ENCODE measurements at places on chromosomes 6 and 20.

DNA sequence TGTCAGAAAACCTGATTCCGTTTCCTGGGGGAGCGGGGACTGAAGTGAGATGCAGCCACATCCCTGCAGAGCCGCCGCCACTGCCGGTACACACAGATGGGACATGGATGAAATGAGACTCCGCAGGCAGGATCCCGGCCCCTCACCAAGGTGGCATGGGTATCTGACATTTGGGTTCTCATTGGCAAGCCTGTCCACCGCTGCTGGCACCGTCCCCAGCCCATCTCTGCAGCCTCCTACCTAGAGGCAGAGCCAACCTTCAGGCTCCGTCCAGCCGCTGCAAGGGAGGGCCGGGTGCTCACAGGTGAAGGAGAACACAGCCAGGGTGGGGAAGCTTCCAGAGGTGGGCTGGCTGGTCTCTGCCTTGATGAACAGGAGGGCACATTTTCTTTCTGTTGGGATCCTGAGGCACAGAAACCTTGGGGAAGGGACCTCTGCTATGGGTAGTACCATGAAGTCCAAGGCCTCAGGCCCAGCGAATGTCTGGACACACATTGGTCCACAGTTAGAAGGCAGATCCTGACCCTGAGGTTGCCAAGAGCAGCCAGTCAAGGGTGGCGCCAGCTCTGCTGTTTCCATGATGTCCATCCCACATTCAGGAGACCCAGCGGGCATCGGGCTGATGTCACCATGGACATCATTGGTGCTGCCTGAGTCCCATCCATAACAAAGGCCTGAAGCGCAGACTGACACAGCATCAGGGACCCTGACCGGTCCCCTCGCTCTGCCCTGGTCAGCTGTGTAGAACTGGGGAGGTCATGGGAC lies 177.4 kb downstream of the TAF4 start:
- no peak for DNase-seq

DNA sequence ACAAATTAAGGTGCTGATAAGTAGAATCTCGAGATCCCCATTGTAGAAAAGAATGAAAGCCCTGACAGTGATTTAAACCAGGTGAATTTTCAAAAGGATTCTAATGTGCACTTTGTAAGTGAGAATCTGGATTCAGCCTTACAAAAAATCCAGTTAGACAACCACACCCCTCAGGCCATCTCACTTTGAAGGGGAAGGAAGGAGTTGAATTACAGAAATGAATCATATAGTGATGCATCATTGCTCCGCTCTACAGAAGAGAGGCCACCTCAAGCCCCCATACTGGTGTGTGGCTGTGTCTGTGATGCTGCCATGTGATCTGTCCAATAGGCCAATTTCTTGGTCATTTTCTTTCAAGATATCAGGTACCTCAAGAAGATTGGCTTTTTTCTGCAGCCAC lies 85.5 kb upstream of the NT5E start:
- DNase-seq: no peak

DNA sequence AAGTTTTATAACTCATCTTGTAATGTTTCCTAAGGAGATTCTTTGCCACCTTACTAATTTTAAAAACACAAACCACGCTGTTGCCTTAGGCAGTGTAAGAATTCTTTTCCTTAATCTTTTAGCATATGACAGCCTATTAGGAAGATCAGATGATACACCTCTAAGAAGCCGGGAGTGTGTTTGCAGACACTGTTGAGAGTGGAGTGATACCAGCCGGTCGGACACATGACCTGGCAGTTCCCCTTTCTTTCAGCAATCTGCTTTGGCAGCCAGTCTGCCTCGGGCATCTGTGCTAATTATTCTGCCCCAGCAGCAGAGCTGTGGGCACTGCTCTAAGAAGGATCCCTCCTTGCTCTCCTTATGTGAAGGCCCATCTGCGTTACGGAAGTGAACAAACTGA lies 50.9 kb downstream of the PLCB4 start:
- DNase-seq: peak; percentile 4

DNA sequence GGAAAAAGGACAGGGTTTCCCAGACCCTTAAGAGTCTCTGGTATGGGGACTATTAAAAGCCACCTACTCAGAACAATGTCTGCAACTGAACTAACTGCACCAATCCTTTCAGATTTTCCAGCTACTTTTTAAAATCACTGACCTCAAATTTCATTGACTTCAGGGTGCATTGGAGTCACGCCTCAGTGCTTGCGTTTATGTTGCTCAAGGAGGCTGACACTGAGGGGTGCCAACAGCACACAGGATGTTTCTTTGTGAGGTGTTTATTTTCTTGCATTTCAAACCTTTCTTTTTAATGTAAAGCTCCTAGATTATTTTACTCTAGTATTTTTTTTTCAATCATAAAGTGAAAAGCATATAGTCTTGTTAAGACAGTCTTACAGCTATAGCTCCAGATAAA lies 402.0 kb upstream of the SLC35B3 start:
- DNase-seq: no peak

- no peak for DNase-seq
These were observed 58.5 kb downstream of the SUN5 start for GRCh38 chr20:32945710-32946221.

DNA sequence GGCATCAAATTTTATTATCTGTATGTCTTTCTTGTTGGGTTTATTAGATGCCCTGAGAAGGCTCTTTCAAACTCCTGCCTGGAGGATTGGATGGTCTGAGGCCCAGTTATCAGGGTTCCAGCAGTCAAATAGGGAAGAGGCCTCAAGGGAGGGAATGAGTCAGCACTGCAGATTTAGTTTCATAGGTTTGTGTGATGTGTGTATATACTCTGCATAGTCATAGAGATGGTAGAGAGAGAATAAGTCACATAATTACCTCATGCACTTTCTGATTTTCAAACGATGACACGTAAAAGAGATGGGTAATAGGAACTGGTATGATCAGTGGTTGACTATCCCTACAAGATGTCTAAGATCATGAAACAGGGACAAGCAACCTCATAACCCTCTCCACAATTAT lies 82.1 kb downstream of the ADAT2 start:
- no peak for DNase-seq

- DNase-seq: no peak
These were observed 78.8 kb downstream of the PTCHD4 start for GRCh38 chr6:48032151-48032550.

- no peak for DNase-seq
These were observed 118.9 kb downstream of the ARMC2 start for GRCh38 chr6:108966855-108967755.

DNA sequence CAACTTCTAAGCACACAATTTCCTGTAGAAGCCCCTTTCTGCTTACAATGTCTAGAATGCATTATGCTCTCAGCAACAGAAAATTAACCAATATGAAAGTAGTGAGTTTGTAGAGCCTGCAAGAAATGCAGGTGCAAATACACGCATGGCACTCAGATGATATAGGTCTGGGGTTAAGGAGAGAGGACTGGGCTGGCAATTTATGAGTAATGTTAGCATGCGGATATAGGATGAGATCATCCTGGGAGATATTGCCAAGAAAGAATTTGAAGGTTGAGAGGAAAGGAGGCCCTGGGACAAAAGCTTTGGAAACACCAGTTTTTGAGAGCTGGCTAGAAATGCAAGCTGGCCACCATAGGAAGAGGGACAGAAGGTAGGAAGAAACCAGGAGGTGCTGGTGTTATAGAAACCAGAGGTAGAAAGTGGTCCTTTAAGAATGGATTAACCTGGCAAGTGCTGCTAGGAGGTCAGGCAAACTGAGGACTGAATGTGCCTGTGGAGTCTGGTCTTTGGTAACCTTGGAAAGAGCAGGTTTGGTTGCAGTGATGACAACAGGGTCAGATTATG lies 183.2 kb upstream of the MYLIP start:
- DNase-seq: no peak

DNA sequence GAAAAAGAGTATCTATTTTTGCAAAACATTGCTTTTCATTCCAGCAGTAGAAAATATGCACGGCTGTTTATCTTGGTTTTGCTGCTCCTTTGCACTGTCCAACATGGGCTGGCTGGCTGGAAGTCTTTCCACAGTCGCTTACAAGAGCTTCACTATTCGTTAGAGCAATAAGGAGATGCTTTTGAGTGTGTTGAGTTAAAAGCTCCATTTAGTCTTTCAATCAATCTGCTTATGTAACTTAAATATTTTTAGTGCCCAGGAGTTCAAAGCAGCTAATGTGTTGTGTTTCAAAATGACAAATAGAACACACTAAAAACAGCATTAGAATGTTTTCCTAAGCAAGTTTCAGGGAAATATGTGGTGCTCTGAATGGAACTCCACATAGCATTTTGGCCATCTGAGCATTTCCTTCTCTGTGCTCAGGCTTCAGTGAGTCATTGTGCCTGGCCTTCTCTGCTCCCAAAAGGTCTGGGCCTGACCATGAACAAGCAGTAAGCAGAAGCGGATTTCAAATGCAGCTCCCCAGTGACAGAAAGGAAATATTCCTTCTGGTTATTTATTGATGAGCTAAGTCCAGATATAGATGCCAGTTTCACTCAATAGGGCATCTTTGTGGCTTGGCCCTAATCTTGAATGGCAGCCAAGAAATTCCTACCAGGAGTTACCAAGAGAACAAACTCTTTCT lies 580.3 kb downstream of the TENT5A start:
- no peak for DNase-seq

- DNase-seq: no peak
These were observed 197.7 kb downstream of the FAXC start for GRCh38 chr6:99151634-99152346.

- no peak for DNase-seq
These were observed 713.9 kb downstream of the PTPRT start for GRCh38 chr20:42475773-42476172.

DNA sequence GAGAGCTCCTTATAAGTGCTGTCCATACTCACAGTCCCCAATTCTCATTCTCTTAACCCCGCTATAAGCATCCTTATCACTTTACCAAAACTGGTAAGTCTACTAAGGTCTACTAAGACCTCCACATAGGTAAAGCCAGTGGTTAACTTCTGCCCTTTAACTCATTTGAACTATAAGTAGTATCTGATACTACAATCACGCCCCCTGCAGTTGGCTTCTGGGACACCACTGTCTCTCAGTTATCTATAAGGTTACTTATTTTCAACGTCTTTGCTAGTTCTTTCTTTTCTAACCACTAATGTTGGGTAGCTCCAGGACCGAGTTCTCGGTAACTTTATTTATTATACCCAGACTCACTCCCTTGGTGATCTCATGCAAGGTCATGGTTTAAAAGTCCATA lies 142.6 kb downstream of the ARHGAP18 start:
- DNase-seq: no peak

DNA sequence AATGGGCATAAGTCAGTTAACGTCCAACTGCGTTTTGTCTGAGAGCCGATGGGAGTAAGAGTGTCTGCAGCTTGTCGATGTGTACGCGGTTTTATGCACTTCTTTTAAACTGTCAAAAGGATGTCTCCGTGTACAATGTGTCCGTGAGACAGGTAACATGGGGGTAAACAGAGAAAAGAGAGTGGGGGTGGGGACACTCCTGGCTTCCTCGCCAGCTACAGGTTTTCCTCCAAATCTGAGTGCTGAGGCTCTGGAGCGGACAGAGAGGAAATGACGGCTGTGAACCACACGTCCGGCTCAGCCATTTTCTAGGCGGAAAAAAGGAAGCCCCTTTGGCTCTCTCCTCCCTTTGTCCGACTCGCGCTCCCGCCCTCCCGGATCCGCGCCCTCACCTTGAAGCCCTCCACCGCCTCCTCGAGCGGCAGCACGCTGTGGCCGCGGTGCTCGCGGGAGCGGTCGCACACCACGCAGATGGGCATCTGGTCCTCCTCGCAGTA lies 916 bp downstream of the TRIM27 start:
- DNase-seq: peak; percentile 18

DNA sequence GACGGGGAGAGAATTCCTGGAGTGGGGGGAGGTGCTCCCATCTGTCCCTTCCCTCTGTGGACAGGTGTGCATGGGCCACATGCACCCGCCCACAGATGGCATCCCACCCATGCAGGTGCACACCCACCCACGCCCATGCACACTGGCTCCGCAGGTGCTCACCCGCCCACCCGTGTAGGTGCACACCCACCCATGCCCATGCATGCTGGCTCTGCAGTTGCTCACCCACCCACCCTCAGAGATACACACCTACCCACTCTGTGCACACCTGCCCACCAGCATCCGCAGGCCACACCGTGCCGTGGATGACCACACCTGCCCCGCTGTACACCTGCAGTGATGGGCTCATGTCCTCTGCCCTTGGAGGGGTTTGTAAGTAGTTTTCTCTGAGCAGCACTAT lies 132.0 kb downstream of the PHACTR3 start:
- no peak for DNase-seq

- no peak for DNase-seq
These were observed 31.7 kb upstream of the ME1 start for GRCh38 chr6:83462524-83462923.

DNA sequence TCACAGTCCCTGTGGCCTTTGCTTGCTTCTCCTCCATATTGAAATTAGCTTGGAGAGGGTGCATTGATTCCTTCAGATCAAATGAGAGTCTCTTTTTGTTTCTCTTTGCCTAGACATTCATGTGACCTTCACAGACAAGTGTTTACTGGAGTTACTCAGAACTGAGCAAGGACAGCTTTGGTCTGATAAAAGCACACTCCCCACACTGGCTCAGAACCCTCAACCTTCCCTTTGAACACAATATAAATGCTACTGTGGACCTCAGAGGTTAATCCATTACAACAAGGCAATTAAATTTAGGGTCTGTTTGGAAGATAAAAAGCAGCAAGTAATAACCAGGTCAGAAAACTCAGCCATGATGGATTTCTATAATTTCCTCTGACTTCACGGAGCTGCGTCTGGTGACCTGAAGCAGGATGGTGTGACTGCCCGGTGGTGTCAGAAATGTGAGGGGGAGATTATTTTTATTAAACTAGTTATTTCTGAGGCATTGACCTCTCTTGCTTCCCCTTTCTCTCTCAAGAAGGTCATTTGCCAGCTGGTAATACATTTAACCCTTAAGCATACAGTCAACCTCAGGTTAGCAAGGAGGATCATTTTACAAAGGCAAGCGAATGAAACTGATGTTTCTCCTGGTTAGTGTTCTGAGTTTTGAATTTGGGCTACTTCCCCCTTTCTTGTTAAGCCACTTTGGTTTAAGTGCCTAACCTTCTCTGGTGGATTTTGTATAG lies 208.2 kb downstream of the CLIC5 start:
- no peak for DNase-seq

GRCh38 chr20:45019027-45019761 lies 52.9 kb downstream of the STK4 start:
- no peak for DNase-seq

DNA sequence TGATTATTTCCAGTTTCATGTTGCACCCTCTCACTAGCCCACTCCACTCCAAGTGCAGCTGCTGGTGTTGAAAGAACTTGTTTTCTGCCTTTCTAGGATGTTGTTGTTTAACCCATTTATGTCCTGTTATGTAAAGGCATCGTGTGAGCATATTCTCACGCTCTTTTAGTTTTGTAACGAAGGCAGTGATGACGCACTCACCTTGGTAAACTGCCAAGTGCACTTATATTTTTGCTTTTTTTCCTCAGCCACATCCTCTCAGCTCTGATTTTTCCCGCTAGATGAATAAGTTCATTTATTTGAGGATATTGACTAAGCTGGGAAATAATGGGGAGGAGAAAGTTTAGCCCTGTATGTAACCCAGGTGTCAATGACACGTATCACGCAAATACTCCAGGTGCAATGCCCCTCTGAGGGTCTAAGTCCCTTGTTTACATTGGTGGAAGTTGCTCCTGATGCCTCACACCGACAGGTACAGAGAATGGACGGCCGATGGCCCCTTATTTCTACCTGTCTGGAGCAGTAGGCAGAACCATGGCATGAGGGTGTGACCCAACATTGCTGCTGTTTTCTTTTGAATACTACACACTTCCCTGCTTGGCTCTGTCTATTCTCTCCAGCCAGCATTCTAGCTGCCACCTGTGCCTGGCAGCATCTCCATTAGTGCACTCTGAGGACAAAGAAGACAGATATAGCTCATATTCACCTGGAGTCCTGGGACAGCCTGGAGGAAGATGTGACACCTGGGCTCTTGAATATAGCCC lies 132.7 kb upstream of the SLC24A3 start:
- no peak for DNase-seq
